ENCODE measurements at places on chromosomes 4 and X.

GRCh38 chr4:152100379-152101201, 339.8 kb upstream of the GATB start:
- no peak for ATAC-seq

DNA sequence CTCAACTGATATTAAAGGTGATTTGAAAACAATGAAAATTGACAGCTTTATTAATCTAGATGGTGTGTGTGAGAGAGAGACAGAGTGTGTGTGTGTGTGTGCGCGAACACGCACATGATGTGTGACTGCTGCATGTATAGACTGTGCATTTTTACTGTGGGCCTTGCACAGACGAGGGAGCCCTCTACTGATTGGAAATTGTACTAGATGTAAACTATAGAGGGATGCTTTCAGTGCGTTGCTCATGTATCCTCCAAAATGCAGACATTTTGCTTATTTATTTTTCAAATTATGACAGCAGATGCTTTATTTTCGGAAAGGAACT, 168.4 kb upstream of the GK2 start:
- ATAC-seq = peak; percentile 83

GRCh38 chr4:146520896-146521540, 722 bp downstream of the SLC10A7 start:
- peak; percentile 58 for ATAC-seq

DNA sequence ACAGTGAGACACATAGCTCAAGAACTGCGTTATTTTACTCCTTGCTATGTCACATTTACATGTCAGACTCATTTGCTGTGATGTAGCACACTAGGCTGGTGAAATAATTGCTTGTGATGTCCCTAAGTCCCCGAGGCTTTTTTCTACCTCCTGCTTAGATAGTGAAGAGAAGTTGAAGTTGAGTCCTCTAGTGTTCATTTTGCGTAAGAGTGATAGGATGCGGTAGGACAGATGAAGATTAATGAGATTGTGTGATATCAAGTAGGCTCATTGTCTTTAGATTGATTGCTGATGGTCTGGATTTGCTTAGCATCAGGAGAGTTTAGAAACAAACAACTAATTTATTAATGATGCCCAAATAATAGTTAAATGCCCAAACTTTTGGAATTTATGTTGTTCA, 173.6 kb upstream of the NUDT6 start:
- no peak for ATAC-seq

- ATAC-seq = no peak
These were observed 2370.7 kb downstream of the PCDH7 start for GRCh38 chr4:33090910-33091309.
